OCI-LY7 (cell line): ENCODE measurements at places on chromosomes 3 and 15.

DNA sequence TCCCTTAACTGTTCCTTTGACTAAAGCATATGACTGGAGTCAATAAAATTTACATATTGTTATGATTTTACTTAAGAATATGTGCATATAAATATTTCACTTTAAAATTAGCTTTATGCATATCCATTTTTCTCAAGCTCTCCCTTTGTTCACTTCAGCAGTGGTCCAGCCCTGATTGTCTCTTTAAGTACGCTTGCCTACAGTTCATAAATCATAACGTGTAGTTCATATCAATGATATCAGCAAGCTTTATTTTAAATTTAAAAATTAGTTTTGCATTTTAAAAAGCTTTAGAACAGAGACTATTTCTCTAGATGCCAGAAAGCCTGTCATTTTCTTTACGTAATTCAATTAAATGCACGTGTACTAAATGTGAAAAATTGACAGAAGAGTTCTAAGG, 721.9 kb downstream of the OTOL1 start:
- DNase-seq, result no peak

- no peak for DNase-seq
Observed at GRCh38 chr3:149816986-149817385, 4.0 kb downstream of the RNF13 start.

DNA sequence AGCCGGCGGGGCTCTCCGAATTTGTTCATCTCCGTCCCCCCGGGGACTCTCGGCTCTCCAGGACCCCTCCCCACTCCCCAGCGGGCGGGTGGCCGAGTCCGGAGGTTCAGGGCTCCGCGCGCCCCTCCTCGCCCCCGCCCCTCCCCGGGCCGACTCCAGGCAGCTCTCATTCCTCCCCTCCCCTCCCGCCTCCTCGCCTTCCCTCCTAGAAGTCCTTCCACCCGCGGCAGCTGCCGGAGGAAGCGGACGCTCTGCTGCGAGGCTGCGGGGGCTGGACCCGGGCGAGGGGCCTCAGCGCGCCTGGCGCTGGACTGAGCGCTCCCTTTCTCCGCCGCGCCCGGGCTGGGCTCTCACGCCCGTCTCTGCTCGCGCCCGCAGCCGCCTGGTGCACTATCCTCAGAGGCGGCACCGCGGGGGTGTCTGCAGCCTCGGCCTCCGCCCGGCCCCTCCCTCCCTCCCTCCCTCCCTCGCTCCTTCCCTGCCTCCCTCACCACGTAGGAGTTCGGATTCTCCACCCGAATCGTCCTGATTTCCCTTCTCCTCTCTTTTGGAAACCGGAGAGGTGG, at the start of gene ROBO2:
Gene ROBO2 (plus strand): TSS at position 494 of the 566 bp plus-strand sequence. CDS start 687 bp downstream, outside the sequence.
- no peak for DNase-seq

DNA sequence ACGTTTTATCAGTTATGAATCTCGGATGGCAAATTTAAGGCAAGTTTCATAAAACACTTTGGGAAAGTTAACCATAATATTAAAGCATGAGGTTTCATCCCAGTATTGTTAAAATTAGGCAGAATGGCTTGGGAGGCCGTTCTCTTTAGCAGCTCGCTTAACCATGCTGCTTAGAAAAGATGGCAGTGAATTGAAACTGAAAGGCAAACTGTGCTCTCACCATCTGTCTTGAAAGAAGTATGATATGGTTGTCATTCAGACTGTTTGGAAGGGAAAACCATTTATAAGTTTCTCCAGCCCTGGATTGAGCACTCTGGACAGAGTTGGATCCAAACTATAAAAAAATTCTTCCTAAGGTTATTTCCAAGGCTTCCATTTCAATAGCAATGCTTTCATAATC, 332.3 kb upstream of the SUCLG2 start:
- DNase-seq, result no peak

DNA sequence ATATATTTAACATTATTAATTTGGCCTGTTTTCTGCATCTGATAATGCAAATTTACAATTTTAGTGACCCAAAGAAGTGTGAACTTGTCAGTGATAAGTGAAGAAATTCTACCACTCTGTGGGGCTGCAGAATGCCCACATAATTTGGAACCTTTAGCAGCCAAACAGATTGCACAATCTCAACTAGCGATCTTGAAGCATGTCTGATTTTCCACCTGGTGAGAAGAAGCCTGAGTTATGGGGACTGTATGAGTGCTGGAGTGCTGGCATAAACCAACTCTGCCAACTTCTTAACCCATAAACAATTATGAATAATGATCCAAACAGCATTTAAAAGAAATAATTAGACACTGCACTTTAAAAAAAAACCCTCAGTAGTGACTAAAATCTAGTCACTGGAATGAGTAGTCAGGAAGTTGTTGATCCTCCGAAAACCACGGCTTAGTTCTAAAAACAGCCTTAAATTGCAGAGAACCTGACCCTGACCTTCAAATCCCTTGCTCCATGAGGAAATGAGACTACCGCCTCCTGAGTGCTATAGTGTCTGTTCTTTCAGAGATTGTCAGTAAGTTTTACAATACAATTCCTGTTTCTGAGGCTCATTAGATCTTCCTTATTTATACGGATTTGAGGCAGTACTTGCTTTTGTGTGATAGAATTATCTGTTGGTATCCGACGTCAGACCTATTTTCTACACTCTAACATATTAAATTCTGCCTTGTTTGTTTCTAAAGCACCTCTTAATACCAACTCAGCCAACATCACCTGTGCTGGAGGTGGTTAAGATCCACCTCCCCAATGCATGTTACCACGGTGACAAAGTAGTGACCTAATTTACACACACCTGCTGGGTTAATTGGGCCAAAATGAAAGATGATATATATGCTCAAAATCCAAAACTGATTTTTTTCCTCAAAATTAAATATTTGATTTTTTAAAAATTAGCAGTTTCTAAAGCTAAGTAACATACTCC, 267.7 kb downstream of the ZBTB20 start:
- DNase-seq, result no peak

DNA sequence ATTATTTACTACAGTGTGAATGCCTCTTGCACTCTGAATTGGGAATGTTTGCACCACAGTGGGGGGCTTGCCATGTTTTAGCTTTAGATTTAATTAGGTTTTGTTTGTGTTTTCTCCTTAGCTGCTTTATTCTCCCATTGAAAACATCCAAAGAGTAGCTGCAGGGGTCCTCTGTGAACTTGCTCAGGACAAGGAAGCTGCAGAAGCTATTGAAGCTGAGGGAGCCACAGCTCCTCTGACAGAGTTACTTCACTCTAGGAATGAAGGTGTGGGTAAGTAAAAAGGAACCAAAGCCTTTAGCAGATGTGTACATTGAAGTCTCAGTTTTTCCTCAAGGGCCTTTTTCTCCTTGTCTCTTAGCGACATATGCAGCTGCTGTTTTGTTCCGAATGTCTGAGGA, 36.9 kb downstream of the CTNNB1 start:
- DNase-seq, result no peak

DNA sequence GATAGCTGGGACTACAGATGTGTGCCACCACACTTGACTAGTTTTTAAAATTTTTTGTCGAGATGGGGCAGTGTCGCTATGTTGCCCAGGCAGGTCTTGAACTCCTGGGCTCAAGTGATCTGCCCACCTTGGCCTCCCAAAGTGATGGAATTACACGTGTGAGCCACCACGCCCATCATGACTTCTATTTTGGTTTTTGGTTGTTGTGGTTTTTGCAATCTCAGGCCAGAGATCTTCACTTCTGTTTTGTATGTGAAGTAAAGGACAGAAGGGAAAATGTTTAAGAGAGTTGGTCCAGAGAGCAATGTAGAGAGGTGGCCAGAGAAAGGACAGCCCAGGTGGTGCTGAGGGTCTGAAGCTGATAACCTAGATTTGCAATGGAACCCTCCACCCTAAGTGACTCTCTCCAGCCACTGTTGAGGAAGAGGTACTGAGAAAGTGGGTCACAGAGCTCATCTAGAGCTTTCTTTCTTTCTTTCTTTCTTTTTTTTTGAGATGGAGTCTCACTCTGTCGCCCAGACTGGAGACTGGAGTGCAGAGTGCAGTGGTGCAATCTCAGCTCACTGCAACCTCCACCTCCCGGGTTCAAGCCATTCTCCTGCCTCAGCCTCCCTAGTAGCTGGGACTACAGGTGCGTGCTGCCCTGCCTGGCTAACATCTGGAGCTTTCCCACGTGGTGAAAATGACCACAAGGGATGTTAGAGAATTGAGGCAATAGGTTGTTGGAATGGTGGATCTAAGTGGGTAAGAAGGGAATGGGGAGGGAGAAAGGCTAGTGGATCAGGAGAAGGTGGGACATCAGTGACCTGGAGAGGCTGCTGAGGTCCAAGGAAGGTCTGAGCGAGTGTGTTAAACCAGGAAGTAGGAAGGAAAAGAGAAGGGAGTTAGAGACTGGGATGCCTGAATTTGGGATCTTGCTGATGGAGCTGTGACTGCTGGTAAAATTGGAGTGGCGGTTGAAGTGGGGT, 22.4 kb upstream of the SEMA4B start:
- DNase-seq, result no peak

DNA sequence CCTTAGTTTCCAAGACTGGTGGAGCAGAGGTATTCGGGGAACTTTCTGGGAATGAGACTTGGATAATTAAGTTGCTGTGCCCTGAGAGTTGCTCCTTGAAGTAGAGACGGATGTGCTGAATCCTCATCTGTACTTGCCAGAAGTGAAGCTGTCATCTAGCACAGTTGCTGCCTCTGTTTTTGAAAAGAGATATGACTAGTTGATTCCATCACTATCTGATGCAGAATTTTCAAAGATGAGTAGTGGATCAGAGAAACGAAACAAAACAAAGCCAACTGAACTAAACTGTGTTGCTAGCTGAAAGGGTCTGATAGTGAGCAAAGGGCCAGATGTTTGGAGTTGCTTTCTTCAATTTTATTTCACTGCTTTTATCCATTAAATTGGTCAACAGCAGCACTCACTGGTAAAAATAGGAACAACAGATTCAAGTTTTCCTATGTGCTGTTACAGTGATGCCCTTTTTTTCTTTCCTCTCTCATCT, 52.7 kb downstream of the MITF start:
- no peak for DNase-seq

- no peak for DNase-seq
Observed at GRCh38 chr3:143421556-143421955, 302.0 kb downstream of the CHST2 start.

- no peak for DNase-seq
Observed at GRCh38 chr3:126376444-126376843, 18.3 kb upstream of the CFAP100 start.

DNA sequence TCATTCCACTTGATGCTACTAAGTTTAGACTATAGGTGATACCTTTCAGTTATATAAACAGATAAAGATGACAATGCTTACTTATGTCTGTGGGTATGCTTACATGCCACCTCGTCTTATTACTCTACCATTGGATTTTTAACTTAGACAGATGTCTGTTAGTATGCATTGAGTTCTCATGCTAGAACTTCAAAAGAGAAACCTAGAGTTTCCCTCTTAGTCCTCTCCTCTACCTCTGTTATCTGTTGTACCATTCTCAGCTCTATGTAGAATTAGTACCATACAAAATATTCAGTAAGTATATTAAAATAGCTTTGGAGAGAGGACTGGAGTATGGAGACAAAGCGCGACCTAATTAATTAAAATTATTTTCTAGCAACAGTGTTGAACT, 111.3 kb downstream of the BBX start:
- DNase-seq, result no peak

DNA sequence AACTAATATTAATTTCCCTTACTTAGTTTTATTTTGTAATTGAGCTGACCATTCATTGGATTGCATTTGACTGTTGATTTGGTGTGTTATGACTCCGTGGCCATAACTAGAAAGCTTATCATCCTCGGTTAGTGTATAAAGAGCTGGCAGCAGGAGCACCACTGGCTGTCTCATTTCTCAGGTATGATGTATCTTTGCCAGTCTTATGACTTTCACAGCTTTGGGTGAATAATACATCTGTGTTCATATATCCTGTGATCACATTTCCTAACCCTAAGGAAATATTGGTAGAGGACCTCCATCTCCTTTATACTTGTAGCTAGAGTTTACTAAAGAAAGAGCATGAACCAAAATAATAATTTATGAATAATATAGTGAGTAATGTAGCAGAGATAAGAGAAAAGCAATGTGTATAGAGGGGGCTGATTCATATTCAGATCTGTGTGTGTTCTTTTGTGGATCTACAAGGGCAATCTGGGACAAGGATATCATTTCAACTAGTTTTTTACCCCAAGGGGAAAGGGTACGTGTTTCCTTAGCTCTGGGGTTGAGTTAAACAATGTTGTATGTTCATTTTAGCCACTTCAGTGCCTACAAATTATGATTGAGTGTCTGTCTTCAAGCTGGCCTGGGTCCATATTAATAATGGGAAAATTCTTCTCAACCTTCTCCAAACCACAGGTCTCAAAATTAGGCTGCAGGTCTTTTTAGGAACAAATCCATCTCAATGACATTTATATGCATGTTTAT, 901.7 kb downstream of the NTRK3 start:
- no peak for DNase-seq

GRCh38 chr3:177982034-177982433, 554.2 kb upstream of the KCNMB2 start:
- no peak for DNase-seq

DNA sequence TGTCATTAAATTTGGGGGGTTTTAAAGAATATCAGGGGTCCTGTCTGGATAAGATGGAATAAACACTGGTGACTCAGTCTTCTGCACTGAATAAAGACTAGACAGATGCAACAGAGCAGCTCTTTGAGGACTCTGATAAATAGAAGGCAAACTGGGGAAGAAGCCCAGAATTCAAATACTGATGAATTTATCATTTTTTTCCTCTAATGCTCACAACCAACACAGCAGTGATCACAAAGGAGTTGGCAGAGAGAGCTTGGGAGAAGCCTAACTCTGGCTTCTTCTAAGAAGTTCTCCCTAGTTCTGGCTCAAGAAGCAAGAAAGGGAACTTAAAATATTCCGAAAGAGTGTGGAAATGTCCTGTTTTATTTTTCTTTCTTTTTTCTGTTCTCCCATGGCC, 597.8 kb downstream of the FGF12 start:
- DNase-seq, result no peak

GRCh38 chr3:157086775-157087174, 73.2 kb downstream of the CCNL1 start:
- DNase-seq, result no peak

DNA sequence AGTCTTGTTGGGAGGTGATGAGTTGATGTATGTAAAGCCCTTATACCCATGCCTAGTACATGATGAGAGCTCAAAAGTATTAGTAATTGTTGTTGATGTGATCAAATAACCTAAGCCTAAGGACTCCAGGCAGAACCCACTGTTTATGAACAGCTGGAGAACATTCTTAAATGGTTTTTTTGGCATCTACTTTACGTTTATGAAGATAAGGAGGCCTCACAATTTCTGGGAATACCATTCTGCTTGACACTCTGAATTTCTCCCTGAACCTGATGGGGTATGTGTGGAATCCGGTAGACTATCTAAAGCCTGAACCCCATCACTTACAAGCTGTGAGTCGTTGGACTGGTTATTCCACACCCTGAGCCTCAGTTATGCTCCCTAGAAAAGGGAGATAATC, 244.6 kb upstream of the WNT5A start:
- no peak for DNase-seq
